Fibroblast of pulmonary artery (primary cell): ENCODE measurements at places on chromosomes 11 and 22.

GRCh38 chr11:13666708-13667107, 1.8 kb upstream of the FAR1 start:
- no peak for DNase-seq

DNA sequence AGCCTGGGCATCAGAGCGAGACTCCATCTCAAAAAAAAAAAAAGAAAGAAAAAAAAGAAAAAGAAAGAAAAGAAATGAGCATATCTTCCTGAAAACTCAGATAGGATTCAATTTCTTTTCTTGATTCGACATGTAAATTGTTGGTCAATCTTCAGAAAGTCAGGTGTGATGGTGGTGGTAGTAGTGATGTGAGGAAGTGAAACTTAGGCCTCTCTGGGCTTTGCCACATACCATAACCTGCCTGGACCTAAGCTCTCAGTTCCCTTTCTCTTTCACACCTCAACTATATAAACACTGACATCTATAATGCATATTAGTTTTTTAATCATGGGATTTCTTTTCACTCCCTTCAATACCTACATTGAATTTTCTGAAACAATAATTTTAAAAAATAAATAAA, 98.0 kb upstream of the TBCEL start:
- no peak for DNase-seq

DNA sequence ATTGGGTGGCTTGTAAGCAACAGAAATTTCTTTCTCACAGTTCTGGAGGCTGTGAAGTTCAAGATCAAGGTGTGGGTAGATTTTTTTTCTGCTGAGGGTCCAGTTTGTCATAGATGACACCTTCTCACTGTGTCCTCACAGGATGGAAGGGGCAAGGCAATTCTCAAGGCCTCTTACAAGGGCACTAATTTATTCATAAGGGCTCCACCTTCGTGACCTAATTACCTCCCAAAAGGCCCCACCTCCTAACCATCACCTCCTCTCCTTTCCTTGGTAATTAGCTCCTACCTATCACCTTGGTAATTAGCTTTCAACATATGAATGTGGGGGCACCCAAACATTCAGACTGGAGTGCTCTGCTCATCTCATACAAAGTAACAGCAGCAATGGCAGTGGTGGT, 92.3 kb upstream of the CD44 start:
- DNase-seq = no peak

GRCh38 chr11:12871788-12872321, 137.3 kb upstream of the RASSF10 start:
- no peak for DNase-seq

DNA sequence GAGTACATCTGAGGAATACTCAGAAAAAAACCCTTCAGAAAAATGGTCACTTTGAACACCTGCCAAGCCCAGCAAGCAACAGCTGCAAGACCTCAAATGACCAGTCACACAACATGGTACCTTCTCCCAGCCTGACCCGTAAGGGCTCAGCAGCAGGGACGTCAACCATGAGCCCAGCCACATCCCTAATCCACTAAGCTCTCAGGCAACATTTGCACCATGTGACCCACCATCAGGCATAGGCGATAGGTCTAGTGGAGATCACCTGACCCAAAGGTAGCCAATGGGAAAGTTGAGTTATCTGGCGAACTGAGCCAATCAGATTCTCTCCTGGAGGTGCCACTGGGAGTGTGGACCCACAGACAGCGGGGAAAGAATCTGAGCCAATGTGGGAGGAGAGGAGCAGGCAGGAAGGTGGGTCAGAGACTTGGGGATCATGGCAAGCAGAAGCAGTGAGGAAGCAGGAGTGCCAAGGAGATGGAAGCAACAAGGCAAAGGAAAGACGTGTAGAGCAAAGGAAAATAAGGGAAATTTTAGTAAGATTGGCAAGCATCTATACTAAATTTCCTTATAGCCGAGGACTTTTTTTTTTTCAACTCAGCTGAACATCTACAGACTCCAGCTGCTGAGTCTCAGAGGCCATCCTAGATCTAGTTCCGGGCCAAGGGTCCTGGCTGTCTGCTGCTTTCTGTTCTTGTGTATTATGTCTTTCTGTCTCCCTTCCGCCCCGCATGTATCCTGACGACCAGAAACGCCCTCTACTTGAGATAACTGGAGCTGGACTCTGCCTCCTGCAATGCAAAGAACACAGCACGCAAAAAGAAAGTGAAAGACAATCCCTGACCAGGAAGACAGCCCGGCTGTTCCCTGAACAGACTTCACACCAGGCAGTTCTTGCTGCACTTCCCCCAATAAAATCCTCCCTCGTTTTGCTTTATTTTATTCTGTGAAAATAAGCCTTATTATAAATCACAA, 11.0 kb upstream of the PLAAT2 start:
- peak; percentile 89 for DNase-seq

DNA sequence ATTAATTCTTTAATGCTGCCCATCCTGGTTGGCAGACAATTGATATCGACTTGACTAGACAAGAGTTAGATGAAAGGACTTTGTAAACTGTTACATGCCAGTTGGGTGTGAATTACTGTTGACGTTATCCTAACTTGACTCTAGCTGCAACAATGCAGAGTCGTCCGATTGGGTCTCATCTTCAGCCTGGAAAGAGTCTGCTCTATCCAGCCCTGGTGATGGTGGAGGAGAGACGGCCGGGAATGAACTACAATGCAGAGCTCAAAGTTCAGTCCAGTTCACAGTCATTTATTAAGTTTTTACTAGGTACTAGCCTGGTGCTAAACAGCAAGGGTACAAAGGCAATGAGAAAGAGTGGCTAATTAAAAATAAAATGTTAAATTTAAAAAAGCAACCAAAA, 4.9 kb upstream of the SMIM35 start:
- DNase-seq = no peak

- DNase-seq = peak; percentile 22
Observed at GRCh38 chr11:10524471-10524870, 16.5 kb downstream of the RNF141 start.

GRCh38 chr22:18110194-18110953, at the start of gene TUBA8:
Gene TUBA8, plus strand, starts transcription at chr22:18110809. Its CDS starts 57 bp downstream, at chr22:18110866.
- peak; percentile 15 for DNase-seq

DNA sequence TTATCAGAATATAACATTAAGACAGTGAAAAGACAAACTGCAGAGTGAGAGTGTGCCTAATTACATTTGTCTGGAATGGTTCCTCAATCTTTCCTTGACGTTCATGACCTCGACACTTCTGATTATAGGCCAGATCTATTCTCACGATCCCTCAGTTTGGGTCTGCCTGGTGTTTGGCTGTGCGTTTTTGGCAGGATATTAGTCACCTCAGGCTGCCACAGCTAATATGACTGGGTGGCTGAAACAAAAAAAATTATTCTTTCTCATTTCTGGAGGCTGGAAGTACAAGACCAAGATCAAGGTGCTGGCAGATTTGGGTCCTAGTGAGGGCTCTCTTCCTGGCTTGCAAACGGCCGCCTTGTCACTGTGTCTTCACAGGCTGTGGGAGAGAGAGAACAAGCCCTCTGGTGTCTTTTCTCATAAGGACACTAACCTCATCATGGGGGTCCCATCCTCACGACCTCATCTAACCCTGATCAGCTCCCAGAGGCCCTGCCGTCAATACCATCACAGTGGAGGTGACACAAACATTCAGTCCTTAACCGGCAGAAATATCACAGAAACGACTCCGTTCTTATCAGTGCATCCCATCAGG, 23.2 kb downstream of the IFITM10 start:
- DNase-seq = no peak

GRCh38 chr11:27991736-27992135, 116.2 kb downstream of the KIF18A start:
- peak; percentile 64 for DNase-seq

- no peak for DNase-seq
Observed at GRCh38 chr11:122642971-122643370, 12.6 kb upstream of the UBASH3B start.

GRCh38 chr11:93541884-93542810, 1.0 kb downstream of the SMCO4 start:
- DNase-seq = peak; percentile 47

DNA sequence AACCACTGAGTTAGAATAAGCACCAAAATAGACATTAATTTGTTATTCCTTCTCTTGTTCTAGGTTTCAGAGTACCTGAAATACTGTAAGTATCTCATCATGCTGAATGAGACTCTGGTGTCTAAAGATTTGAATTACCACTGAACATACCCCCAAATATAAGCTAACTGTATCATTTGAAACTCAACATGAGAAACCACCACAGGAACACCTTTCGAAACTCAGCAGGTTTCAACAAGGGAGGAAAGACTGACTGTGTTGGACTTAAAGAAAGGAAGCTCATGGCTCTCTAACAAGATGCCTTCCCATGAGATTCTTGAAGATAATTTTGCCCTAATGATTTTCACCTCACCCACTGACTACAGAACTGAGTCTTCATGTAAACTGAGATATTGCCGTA, 37.0 kb downstream of the PRCP start:
- no peak for DNase-seq

GRCh38 chr11:82671451-82671850, 62.2 kb downstream of the FAM181B start:
- no peak for DNase-seq

DNA sequence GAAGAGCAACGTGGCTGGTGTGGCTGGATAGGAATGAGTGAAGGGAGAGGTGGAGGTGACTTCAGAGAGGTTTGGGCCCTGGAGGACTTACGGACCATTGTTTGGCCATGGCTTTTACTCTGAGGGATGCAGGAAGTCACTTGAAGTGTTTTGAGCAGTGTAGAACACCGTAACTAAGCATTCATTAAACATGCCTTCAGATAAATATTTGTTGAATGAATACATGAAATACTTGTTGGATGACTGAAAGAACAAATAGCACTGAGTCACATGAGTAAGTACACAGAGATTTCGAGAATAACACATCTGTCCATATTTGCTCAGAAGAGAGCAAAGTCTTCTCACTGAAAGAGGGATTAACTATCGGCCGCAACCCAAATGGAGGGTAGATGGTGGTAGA, 182.7 kb upstream of the SNX19 start:
- DNase-seq = peak; percentile 1

DNA sequence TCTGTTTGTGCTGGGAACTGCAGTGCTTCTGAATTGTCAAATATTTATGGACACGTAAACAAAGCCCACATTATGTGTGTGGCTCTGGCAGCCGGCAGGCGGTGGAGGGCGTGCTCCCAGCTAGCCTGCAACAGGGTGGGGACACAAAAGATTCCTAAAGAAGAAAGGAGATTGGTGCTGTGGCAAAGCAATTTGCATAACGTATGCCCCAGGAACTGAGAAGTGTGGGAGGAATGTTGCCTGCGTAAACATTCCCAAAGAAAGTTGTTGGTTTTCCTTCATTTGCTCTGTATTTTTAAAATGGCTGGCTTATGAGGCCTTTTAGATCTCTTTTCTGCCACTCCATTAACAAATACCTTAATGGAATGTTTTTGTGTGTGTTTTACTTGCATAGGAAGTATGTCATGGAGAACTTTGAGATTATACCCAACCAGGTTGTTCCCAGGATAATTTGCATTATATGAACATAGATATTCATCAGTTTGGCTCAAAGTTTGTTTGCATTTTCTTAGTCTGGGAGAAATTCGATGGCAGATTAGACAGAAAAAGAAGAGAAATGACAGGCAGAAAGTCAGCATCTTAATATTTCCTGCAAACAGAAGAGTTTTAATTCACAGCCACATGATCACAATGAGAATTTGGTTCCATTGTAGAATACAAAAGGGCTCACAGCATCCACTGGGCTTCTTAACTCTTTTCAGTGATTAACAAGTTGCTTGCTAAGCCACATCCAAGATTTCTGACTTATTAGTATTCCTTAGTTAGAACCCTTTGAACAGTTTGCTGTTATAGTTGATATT, 41.8 kb upstream of the DLAT start:
- no peak for DNase-seq

DNA sequence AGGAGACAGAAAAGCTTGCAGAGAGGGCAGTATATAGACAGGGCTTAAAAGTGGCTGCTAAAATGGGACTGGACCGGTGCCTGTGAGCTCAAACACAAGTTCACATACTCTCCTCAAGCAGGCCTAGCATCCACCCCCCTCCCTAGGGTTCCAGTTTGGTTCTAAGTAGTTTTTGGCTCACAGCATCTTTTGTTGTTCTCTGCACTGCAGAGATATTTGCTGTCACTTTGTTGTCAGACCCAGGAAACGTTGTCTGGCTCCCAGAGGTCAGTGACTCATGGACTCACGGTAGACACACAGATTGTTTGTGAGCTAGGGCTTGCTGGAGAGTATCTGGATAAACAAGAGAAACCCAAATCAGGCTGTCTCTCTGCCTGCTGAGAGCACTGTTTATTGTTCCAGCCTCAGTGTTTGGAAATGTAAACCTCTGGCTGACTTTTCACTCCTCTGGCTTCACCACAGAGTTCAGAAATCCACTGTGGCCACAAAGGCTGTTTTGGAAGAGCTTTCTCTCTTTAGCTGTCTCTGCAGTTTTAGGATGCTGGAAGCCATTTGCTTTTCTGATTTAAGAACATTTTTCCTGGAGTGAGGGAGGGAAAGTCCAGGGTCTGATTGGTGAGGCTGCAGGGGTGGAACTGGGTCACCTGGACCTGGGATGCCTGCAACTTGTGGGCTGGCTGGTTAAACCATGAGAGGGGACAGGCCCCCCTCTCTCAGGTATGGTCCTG, 303.7 kb upstream of the PLET1 start:
- peak; percentile 60 for DNase-seq

- no peak for DNase-seq
Observed at GRCh38 chr11:66291706-66292542, at the start of gene TMEM151A. Gene TMEM151A, plus strand, starts transcription at chr11:66291894. Its CDS starts 120 bp downstream, at chr11:66292014.

DNA sequence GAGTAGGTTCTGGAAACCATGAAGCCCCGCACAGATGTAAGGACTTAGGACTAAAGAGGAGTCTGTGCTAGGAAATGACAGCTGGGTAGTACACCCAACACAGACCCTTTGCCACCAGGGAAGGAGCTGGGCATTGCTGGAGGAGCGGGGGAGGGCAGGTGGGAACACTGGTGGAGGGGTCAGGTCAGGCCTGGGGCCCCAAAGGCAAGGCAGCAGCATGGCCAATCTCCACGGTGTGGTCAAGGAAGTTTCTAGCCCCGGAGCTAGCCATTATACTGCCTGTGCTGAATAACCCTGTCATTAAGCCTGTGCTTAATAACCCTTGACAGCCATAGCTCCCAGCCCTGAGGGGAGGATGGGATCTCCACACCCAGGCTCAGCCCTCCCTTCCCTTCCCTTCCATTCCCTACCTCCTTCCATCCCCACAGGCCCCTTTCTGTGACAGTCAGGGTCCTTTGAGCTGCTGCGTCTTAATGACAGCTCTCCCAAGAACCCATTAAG, 2.1 kb downstream of the TMPRSS4 start:
- no peak for DNase-seq

DNA sequence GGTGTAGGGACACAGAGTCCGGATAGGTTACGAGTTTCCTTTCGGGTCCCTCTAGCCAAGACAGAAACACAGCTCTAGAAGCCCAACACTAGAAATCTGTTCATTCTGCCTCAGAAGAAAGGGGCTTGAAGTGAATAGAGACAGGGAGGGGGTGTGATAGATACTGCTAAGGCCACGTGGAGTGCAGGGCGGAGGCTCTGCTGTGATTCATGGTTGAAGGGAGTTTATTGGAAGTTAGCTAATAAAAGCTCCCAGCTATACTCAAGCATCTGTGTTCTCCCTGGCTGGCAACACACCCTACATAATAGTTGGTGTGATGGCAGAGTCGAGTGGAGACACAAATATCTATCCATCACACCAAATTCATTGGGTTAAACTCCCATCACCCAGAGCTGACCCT, 337.4 kb downstream of the CADM1 start:
- DNase-seq = no peak

- no peak for DNase-seq
Observed at GRCh38 chr11:69357458-69358397, 63.8 kb downstream of the MYEOV start.

GRCh38 chr11:75602951-75603350, 40.9 kb downstream of the SERPINH1 start:
- DNase-seq = no peak

GRCh38 chr22:42992886-42993479, 22.0 kb downstream of the PACSIN2 start:
- no peak for DNase-seq
